Left ventricle myocardium inferior (tissue), 1 donor: ENCODE measurements at places on chromosomes 16 and 17.
A peak's percentile ranks its signal among the peaks of the same experiment; 100 is the strongest.

DNA sequence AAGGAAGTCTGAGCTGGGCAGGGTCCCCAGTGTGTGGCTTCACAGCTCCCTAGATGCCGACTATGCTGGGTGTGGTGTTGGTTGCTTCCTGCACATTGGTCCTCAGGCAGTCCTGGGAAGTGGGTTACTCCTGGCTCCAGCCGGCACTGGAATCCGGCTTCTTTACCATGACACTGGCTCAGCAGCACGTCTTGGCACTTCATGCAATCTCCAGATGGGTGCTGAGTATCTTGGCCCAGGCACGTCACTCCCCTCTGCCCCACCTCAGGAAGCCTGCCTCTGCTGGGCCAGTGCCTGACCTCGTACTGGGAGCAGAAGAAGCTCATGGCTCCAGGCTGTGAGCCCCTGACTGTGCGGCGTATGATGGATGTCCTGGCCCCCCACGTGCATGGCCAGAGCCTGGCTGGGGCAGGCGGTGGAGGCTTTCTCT is 24.5 kb downstream of the FCSK start:
- peak overlapping the region; percentile 83 for H3K27ac ChIP-seq
- no peak overlapping the region for H3K4me3 ChIP-seq
- DNase-seq = peak; percentile 36
- H3K27me3 ChIP-seq = no peaks in the 10 kb centered on the region

- peaks cover 35% of the 10 kb centered on the region for H3K27me3 ChIP-seq
- no peak overlapping the region for H3K4me3 ChIP-seq
- H3K4me1 ChIP-seq = no peaks in the 10 kb centered on the region
- H3K27ac ChIP-seq = peak overlapping the region; percentile 30
Measured at GRCh38 chr17:73142872-73143381, 21.9 kb upstream of the SSTR2 start.

DNA sequence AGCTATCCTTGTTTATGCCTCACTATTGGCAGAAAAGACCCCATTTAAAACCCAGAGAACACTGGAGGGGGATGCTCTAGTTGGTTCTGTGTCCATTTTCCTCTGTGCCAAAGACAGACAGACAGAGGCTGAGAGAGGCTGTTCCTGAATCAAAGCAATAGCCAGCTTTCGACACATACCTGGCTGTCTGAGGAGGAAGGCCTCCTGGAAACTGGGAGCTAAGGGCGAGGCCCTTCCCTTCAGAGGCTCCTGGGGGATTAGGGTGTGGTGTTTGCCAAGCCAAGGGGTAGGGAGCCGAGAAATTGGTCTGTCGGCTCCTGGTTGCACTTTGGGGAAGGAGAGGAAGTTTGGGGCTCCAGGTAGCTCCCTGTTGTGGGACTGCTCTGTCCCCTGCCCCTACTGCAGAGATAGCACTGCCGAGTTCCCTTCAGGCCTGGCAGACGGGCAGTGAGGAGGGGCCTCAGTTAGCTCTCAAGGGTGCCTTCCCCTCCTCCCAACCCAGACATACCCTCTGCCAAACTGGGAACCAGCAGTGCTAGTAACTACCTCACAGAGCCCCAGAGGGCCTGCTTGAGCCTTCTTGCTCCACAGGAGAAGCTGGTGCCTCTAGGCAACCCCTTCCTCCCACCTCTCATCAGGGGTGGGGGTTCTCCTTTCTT is 56.1 kb downstream of the IGF2BP1 start:
- peaks cover 80% of the 10 kb centered on the region for H3K27me3 ChIP-seq
- no peak overlapping the region for H3K4me3 ChIP-seq
- H3K4me1 ChIP-seq = no peaks in the 10 kb centered on the region
- no peak for DNase-seq
- H3K36me3 ChIP-seq = no peaks in the 10 kb centered on the region

DNA sequence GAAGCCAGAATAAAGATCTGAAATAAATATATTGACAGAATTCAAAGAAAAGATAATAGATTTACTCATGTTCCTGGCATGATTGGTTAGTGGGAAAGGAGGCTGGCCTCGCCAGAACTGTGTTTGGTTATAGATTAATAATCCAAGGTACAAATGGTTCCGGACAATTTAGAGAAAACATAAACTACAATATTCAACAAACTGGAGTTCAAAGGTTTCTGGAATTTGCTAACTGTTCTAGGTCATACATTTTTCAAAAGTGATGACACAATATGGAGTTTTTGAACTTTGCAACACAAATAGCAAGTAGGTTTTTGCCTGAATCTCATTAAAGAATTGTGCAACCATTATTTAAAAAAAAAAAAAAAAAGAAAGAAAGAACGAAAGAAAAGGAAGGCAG is 251.7 kb upstream of the SALL1 start:
- H3K36me3 ChIP-seq = no peaks in the 10 kb centered on the region
- no peaks in the 10 kb centered on the region for H3K27me3 ChIP-seq

DNA sequence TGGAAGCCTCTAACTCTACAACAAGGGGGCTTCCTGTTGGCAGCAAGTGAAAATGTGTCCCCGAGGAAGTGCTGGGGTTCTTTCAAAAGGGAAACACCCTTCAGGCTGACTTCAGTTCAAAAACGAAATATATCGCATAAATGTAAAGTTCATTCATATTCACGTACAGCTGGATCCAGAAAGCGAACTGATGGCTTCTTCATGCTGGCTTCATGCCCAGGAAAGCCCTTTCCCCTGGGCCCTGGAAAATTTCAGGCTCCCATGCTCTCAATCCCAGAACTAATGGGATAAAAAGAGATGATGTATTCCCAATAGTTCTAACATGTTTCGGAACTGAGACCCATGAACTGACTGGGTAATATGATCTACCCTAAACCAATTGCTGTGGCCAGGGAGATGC is 104.7 kb upstream of the CDH13 start:
- no peak overlapping the region for H3K4me3 ChIP-seq
- no peaks in the 10 kb centered on the region for H3K4me1 ChIP-seq
- no peaks in the 10 kb centered on the region for H3K36me3 ChIP-seq
- no peak overlapping the region for H3K27ac ChIP-seq

GRCh38 chr17:8488491-8488890 is 52.8 kb downstream of the NDEL1 start:
- peaks cover 77% of the 10 kb centered on the region for H3K36me3 ChIP-seq
- no peak overlapping the region for H3K4me3 ChIP-seq
- H3K27ac ChIP-seq = peak overlapping the region; percentile 32
- H3K27me3 ChIP-seq = no peaks in the 10 kb centered on the region

DNA sequence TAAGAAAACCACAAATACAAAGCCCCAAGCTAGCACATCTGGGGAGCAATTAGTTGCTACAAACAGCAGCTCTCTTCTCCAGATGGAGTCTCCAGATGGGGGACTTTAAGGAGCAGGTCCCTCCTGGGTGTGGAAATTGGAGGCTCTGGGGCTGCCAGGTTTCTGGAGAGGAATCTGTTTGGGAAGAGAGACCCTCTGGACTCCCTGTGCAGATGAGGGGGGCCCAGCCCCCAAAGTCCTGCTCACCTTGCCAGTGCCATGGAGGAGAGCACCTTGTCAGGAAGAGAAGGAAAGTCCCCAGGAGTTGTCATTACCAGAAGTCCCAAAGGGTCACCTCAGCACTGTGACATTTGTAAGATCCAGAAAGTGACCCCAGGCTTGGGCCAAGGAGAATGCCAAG is 14.8 kb downstream of the TEKT5 start:
- H3K4me3 ChIP-seq = no peak overlapping the region
- no peak overlapping the region for H3K27ac ChIP-seq
- H3K4me1 ChIP-seq = peaks cover 23% of the 10 kb centered on the region
- H3K27me3 ChIP-seq = no peaks in the 10 kb centered on the region
- no peaks in the 10 kb centered on the region for H3K36me3 ChIP-seq
- DNase-seq = no peak

DNA sequence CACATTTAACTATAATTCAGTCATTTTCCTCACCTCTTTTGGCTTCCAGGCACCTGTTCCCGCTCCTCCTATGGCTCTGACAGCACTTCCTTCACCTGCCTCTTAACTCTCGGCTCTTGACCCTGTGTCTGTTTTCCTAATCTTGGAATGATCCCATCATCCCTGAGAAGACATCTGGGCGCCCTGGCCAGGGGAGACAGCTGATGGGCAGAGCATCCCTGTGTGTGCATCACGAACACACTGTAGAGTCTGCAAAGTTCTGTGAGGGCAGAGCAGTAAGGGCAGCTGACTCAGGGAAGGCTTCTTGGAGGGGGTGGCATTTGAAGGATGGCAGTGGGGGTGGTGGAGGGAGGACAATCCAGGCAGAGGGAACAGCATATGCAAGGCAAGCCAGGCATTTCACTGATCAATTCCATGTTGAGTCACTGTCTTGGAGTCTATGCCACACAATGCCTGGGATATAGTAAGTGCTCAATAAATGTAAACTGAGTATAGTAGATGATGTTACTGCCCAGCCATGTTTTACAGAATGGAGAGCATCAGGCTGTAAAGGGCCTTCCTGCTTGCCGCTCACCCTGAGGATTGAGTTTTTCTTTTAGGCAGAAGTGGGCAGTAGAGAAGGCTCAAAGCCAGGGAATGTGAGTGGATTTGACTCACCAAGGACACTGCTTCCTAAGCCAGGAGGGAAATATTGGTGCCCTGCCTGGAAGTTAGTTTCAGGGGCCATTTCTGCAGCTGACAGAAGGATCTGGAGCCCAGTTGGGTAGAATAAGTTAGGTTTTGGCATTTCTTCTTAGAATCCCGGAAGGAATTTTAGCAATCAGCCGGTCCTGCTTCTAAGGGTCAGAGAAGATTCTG is 5.8 kb upstream of the RAB11FIP4 start:
- H3K27ac ChIP-seq = no peak overlapping the region
- H3K36me3 ChIP-seq = peaks cover 6% of the 10 kb centered on the region
- H3K4me3 ChIP-seq = no peak overlapping the region
- DNase-seq = no peak
- H3K27me3 ChIP-seq = peaks cover 15% of the 10 kb centered on the region
- peaks cover 5% of the 10 kb centered on the region for H3K4me1 ChIP-seq
